Bronchial epithelial cell (primary cell): ENCODE measurements at places on chromosomes 4 and X.

DNA sequence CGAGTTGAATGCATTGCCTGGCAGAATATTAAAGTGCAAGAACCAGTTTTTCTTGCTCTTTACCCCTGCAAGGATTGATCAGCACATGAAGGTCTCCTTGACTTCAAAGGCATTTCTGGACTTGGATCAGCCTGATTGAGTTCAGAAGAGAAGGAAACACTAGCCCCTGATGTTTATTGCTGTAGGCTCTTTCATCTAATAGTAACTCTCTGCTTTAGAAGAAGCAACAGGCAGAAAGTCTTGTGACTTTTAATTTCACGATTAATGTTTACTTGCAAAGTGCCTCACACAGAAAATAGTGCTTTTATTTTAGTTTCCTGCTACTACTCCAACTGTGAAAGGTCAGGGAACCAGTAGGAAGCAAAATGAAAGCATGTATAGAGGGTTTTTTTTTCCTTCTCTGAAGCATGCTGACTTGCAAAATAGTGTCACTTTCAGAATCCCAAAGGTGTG lies 69.1 kb downstream of the PCDH7 start:
- DNase-seq: peak; percentile 37

DNA sequence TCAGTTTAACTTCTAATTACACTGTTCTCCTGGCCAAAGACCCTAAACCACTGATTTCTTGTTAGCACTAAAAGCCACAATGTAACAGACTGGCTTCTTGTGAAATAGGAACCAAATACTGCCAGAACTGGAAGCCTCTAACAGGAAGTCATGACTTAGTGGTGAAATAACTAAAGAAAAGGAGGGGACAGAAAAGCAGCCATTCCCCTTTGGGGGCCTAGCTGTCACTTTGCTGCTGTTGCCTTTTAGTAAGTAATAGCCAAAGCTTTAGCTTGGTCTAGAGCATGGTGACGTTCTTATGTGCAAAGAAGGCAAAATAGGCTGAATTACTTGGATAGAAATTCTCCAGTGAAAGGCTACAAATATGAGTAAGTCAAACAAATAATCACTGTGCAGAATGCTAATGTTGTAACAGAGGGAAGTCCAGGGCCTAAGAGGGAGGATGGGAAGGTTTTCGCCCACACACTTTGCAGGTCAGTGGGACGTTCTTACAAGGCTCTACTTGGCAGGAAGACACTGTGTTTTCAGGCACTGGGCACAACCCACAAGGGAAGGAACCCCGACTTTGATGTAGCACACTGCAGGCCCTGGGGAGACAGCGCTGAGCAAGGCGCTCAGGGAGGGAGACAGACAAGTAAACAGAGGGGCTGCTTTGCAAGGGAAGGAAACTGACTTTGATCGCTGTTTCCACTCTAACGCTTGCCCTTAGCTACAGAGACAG lies 16.7 kb downstream of the GAB3 start:
- DNase-seq: peak; percentile 81

- no peak for DNase-seq
Measured at GRCh38 chr4:81796790-81797528, 325.3 kb upstream of the RASGEF1B start.

- no peak for DNase-seq
Measured at GRCh38 chr4:39023059-39023458, 9.2 kb downstream of the TMEM156 start.

GRCh38 chrX:9340598-9341290 lies 124.1 kb upstream of the TBL1X start:
- DNase-seq: no peak

DNA sequence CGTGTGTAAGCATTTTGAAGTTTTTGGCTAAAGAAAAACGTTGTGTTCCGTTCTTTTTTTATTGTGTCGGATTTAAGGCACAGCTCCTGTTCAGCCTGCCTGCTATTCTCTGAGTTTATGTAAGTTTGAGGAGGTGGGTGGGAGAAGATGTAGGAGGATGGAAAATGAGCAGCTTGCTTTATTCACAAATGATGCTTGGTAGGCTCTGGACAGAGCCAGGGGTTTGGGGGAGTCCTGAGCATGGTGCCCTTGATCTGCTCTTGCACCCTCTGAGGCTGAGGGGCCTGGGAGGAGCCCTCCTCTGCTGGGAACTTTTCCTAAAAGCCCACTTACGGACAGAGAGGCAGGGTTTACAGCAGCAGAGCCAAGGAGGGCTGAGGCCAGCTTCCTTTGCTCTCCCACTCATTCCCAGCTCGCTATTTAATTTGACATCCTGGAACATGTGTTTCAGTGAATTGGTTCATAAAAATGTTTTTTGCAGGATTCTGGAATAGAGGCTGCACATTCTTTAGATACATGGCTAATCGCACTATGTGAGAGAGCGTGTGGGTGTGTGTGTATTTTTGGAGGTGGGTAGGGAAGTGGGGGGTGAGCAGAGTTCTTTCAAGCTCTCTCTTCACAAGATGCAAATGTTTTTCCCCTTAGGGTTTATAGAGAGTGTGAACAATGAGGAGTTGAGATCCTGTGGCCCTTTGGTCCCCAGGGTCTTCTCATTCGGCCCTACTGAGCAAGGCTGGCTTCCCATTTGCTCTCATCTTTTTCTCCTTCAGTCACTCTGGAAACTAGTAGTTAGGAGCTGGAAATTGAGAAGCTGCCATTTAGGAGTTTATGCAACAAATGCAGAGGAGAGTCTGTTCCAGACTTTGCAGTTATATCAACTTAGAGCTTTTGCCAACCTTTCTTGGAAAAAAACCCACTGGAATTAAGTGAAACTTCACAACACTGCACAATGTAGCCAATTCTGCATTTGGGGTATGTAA lies 32.1 kb downstream of the TMEM131L start:
- no peak for DNase-seq

GRCh38 chrX:45888518-45888917 lies 656.7 kb downstream of the ZNF674 start:
- DNase-seq: no peak

DNA sequence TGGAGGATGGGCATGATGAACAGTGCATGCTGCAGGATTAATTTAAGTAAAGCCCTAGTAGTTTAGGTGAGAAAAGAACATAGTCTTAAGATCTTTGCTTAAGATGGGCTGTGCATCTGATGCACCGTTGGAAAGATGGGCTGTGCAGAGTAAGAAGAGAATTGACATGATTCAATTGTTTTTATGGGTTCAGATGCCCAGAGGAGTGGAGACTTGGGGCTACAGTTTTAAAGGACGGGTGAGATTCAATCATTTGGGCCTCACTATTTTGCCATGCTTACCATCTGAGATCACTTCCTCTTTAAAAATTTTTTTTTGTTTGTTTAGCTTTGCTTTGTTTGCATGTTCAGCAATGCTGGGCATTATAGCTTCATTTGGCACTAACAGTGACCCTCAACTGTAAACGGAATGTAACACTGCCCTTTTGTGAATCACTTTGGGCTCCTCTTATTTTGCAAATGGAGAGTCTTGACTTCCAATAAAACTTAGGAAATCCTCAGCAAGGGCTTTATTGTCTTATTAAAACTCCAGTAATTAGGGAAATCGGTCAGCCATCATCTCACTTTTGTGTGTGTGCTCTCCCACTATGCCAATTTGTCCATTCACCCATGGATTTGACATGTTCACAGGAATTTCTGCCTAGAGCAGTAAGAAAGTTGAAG lies 216.1 kb upstream of the TLL1 start:
- DNase-seq: no peak

- DNase-seq: peak; percentile 54
Measured at GRCh38 chr4:48141048-48141447, 7.0 kb upstream of the TXK start.

DNA sequence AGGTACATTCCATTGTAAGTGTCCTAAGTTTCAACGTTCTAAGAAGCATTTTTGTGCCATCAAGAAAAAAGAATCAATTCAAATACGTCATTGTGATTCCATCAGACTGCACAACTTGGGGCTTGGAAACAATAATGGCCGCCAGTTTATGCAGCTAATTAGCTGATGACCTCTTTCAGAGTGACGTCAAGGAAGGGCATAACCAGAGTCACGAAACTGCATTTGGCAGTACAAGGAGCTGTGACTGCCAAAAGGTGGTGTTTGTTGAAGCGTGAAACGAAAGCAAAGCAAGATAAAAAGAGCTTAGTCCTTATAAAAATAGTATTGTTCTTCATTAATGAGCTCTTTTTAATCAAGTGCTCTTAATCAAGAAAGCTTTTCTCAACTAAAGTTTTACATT lies 81.1 kb upstream of the SH3RF1 start:
- DNase-seq: no peak

GRCh38 chr4:20264688-20265087 lies 13.0 kb downstream of the SLIT2 start:
- no peak for DNase-seq

- no peak for DNase-seq
Measured at GRCh38 chrX:25004485-25005032, 11.2 kb downstream of the ARX start.

DNA sequence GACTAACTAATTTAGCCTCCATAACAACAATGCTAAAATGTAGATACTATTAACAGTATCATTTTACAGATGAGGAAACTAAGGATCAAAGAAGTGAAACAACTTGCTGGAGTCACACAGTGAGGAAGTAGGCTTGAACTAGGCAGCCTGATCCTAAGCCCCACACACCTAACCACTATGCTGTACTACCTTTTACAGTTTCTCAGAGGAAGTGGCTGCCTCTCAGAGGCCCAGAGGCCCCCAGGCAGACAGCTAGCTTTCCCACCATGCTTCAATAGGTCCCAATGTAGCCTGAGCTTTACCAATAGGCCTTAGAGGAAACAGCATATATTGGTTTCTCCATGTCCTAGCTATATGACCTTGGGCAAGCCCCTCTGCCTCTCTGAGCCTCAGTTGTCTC lies 69.4 kb upstream of the PJA1 start:
- no peak for DNase-seq

DNA sequence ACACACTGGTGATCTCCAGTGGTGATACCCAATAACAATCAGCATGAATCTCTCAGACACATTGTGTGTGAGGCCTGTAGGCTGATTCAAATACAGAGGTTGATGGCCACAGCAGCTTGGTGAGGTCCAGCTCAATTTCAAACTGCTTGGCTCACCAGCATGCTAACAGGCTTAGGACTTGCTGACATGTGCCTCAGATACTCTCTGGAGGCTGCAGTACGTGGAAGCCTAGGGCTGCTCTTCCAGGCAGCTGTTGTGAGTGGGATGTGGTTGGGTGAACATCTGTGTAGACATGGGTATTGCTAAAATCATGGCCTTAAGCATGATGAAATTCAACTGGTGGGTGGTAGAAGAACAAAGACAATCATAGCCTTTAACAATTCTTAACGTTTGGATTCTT lies 4.3 kb downstream of the CXCL9 start:
- DNase-seq: no peak

DNA sequence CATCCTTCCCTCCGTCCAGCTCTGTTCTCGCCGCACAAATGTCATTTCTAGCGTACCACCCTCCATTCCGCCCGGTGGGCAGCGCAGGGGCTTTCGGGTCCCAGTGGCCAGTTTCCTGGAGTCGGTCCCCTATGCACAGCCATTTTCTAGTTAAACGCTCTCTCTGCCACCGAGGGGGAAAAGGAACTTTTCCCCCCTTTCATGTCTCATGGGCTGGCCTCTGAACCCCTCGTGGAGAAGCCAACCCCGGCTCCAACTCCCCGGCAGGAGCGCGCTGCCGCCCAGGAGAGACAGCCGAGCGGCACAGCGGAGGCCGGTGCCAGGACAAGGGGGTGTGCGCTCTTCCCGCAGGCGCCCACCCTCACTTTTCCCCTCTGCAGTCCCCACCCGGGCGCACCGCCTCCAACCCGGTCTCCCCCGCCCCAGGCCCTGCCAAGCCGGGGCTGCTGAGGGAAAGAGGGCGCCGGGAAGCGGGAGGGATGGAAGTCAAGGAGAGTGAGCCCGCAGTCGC lies 662 bp downstream of the APBB2 start:
- DNase-seq: no peak

DNA sequence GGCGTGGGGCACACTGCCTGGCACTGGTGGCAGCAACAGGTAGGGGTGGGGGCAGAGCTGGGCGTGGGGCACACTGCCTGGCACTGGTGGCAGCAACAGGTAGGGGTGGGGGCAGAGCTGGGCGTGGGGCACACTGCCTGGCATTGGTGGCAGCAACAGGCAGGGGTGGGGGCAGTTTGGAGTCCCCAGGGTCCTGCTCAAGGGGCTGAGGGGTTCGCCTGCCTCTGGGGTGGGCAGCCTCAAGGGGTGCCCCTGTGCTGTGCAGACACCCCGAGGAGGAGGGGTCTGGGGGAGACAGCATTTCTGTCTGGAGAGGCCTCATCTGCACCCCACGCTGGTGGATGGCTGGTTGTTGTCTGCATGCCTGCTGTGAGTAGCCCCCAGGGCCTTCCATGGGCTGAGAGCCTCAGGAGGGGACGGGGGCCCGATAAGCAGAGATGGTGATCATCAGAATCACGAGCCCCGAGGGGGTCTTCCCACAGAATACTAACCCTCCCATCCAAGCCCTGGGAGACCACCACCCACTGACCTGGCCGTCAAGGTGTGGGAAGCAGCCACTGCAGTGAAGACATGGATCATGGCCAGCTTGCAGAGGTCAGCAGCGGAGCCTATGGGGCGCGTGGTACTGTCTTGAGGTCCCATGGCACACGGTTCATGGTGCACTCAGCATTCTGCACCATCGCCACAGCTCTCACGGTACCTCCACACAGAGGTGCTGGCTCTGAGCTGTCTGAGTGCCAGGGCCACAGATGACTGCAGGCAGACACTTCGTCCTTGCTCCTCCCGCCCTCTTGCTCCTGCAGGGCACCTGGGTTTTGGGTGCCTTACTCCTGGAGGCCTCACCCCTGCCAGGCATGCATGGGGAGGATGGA lies 21.5 kb downstream of the NAT8L start:
- DNase-seq: no peak

- peak; percentile 81 for DNase-seq
Measured at GRCh38 chr4:177001271-177002175, 208.8 kb upstream of the VEGFC start.

DNA sequence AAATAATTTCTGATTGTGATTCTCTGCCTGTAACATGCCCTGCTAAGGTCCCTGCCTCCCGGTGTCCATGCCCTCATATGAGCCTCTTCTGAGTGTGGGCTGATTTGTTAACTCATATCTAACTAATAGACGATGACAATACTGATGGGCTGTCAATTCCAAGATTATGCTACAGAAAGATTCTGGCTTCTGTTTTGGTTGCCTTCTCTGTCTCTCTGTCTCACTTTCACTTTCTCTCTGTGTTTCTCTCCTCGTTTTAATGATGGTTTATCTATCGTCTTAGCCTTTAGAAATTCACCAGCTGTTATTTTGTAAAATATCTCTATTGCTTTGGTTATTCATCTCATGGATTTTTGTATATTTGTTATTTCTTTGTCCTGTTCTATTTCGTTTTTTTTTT lies 312.5 kb upstream of the ANXA10 start:
- DNase-seq: no peak

- DNase-seq: no peak
Measured at GRCh38 chrX:153304988-153305736, 16.4 kb downstream of the PNMA6F start.

DNA sequence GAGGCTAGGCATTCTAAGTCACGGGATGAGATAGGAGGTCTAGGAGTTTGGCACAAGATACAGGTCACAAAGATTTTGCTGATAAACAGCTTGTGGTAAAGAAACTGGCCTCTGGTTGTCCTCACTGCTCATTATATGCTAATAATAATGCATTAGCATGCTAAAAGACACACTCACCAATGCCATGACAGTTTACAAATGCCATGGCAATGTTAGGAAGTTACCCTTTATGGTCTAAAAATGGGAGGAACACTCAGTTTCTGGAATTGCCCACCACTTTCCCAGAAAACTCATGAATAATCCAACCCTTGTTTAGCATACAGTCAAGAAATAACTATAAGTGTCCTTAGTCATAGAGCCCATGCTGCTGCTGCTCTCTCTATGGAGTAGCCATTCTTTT lies 286.9 kb downstream of the ZNF674 start:
- no peak for DNase-seq

- no peak for DNase-seq
Measured at GRCh38 chr4:3673176-3673575, 93.0 kb upstream of the ADRA2C start.

- no peak for DNase-seq
Measured at GRCh38 chr4:104575278-104575677, 80.6 kb upstream of the CXXC4 start.
